Kidney (tissue), 22 donors: ENCODE measurements at places on chromosomes 13 and 19. TPM values are rescaled to one million over a fixed set of nuclear protein-coding genes. Genes with fewer than 3 reads are reported as not detected.

The ZNF737 gene
- total RNA-seq, result 22.7 TPM

DNA sequence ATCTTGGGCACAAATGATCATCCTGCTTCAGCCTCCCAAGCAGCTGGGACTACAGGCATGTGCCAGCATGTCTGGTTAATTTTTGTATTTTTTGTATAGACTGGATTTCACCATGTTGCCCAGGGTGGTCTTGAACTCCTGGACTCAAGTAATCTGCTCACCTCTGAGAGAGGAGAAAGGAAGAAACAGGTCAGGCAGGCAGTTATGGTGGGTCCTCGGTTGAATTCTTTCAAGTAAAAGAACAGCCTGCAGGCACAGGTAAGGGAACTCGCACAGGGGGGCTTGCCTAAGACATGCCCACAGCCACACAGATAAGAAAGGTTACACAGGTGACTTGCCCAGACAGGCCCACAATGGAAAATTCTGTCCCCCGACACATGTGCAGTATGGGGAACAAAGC lies 34.8 kb upstream of the CYSLTR2 start:
- no peak for DNase-seq

GRCh38 chr19:18362934-18363542 lies 22.6 kb downstream of the PGPEP1 start:
- DNase-seq, result no peak

- DNase-seq, result peak; percentile 54
These were observed 75.0 kb upstream of the SLC15A1 start for GRCh38 chr13:98827449-98827848.

The ZSCAN22 gene
- 3.3 TPM for total RNA-seq

The OR10H1 gene
- total RNA-seq, result 0.09 TPM

- DNase-seq, result peak; percentile 37
These were observed 177.8 kb downstream of the OLFM4 start for GRCh38 chr13:53206455-53206854.

DNA sequence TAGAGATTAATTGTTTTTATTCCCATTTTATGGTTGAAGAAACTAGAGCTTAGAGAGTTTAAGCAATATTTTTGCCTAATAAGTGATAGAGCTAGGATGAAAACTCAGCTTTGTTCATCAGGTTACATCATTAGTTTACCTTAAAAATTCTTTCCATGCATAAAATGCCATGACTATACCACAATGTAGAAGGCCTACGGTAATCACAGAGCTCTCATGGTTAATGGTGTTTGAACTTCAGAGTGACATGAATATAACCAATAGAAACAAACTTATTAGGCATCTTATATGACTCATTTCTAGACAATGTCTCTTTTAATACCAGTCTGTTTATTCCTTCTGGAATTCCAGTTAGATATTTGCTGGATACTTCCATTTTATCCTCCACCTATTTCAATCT lies 78.5 kb downstream of the FGF9 start:
- no peak for DNase-seq

The ATP8A2 gene
- 0.50 TPM for total RNA-seq

GRCh38 chr13:46613409-46614049 lies 60.6 kb downstream of the LRCH1 start:
- no peak for DNase-seq

DNA sequence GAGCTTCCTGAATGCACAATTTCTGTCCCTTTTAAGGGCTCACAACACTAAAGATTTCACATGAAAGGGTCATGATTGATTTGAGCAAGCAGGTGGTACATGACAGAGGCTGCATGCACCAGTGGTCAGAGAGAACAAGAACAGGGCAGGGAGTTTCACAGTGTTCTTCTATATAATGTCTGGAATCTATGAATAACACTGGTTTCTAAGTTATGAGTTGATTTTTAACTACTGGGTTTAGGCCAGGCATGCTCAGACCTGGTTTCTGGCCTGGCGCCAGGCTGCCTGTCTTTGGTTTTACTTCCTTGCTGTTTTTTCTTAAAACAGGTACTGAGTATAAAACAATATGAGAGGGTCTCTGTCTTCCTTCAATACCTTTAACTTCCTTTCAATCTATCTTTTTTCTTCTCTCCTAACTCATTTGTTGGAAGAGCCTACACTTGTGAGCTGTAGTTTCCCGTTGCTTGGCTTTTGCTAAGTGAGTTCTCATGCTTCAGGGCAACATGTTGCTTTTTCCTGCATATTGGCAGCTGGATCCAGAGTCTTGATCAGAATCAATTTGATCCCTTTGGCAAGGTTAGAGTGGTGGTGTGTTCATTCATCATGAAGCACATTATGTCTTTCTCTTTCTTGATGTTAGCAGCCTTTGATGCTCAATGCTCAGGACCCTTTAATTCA lies 38.5 kb upstream of the FGF14 start:
- DNase-seq, result peak; percentile 39
